ENCODE measurements at places on chromosomes 2 and 18.

GRCh38 chr18:77711096-77711495, 461.4 kb downstream of the GALR1 start:
- DNase-seq = no peak

DNA sequence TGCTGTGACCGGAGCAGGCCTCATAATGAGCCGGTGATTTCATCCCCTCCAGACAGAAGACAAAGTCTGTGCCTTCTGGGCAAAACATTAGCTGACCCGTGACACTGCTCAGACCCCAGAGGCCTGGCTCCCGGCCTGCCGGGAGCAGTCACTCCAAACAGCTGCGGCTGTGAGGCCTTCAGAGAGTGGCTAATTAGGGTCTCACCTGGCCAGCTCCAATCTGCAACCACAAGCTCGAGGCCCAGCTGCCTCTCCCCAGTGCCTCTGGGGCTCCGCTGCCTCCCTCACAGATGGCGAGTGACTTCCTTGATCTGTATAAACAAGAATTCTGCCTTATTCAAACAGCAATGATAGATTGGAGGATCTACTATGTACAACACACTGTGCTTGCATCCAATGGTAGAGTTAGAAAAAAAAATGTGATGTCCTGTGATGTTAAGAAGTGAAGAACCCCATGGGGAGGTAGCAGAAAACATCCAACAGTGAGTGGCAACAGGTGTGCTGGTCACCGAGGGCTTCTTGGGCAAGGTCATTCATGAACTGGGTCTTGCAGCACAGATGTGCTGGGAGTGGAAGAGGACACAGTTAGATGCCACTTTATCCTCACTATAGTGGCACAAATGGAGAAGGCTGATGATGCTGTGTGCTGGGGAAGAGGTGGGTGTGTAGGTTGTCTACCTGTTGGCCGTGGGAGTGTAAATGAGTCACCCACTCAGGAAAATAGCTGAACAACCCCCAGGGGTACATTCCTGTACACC, 98.2 kb upstream of the ASAP2 start:
- no peak for DNase-seq

GRCh38 chr2:168432565-168433186, 23.4 kb upstream of the CERS6 start:
- no peak for DNase-seq

DNA sequence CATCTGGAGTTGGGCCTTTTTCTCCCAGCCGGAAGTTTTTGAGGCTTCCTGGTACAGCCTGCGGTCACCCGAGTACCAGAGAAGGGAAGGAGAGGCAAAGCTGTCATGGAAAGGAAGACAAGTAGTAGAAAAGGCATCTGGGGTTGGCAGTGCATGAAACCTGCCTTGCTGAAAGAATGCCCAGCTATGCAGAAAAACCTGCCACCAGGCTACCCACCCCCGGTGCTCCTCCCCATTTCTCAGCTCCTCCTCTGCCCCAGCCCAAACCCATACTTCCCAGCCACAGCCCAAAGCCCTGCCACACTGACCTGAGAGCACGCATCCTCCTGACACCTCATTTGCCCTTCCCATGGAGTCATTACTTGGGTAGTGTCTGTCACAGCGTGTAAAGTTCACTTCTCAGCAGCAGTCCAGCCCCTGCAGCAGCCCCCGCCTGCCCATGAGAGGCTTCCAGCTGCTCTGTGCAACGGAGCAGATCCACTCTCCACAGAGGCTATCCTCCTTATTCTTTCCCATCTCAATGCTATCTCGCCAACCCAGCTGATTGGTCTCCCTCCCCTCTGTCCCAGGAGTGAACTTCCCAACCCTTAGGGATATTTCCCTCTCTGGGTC, 40.4 kb upstream of the MAL start:
- DNase-seq = no peak

DNA sequence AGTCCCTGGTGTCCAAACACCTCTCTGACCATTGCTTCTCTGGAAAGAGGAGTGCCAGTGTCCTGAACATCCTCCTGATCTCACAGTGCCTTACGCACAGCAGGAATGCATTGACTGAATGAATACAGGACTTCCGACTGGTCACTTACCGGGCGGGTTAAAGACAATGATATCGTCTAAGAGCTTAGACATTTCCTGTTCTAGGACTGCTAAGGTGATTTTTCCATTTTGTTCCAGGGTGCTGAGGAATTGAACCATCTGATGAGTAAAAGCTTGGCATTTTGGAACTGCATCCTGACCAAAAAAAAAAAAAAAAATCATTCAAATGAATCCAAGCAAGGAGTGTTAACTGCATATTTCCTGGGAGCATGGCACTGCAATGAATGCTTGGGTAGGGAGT, 40.0 kb downstream of the SIGLEC15 start:
- DNase-seq = no peak

- DNase-seq = no peak
These were observed 67.1 kb downstream of the PRELID3A start for GRCh38 chr18:12474876-12475275.

DNA sequence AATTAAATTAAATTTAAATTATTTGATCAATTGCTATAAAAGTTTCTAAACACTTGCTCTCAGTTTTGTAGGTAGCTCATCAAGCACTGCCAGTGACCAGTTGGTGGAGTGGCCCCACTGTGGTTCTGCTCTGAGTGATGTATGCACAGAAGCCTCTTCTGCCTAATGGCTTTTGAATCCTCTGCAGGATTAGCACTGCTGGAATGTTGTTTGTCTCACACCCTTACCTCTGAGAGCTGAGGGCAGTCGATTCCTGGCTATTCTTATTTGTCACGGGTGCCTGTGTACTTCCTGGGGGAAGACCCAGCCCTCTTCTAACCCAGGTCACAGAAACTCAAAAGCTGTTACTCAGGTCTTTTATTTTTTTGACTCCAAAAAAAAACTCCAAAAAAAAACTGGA, 9.5 kb downstream of the CAPN14 start:
- no peak for DNase-seq

- DNase-seq = no peak
These were observed 217.1 kb downstream of the SLC4A3 start for GRCh38 chr2:219844401-219845091.

GRCh38 chr2:147547440-147547839, 297.4 kb upstream of the ACVR2A start:
- DNase-seq = no peak

GRCh38 chr18:22417496-22418188, at the start of gene CTAGE1:
Gene CTAGE1, minus strand, starts transcription at chr18:22417915. Its CDS starts 104 bp downstream, at chr18:22417811.
- DNase-seq = no peak

DNA sequence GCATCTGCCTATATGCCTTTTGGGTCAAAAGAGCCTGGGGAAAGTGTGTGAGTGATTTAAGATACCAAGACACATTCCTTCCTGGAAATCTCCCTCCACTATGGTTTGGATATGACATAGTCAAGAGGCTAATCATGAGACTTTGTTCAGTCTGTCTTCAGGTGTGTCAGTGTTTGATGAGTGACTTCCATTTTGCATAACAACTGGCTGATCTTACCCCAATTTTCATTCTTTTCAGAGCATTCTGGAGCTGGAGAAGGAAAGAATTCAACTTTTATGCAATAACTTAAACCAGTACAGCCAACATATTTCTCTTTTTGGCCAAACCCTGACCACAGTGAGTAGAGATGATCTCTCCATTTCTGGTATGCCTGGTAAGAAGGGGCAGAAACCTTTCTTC, 39.4 kb downstream of the SPC25 start:
- DNase-seq = no peak

GRCh38 chr2:159209341-159210306, 76.9 kb downstream of the WDSUB1 start:
- no peak for DNase-seq

DNA sequence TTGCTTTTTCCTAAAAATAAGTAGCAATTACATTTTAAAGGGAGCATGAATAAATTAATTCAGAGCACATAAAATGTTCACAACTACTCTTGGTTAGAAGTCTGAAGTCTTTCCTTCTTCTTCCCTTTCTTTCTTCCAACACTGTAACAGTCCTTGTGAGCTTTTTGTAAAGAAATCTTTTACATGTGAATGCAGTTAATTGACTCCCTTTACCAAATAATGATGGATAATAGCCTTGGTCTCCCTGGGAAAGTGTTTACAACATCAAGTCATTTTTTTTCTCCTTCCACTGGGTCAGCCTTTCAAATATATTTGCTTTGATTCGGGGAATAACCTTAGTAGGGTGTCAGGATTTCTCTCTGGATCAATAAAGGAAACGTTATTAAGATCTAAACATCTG, 39.1 kb downstream of the CALCRL start:
- DNase-seq = no peak
